ENCODE measurements at places on chromosomes 2 and 18.

GRCh38 chr2:151842830-151843690, 14.8 kb upstream of the ARL5A start:
- no peak for DNase-seq

- no peak for DNase-seq
These were observed 17.8 kb downstream of the CFAP210 start for GRCh38 chr2:169676357-169676756.

DNA sequence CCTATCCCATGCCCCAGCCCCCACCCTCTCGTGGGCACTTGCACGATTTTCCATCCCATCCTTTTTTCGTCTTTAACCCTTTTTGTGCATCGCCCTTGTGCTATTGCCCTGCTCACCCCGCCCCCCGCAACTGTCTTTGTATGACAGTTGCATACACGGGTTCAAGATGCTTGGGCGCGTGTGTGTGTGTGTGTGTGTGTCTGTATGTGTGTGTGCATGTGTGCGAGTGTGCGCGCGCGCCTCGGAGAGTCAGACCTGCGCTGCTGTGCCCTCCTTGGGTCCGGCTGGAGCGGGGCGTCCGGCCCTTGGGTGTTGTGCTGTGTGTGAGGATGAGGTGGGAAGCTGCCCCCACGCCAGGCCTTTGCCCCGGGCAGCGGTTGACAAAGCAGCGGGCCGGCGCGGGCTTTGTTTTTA, 230.7 kb downstream of the HAUS1 start:
- DNase-seq: peak; percentile 22

DNA sequence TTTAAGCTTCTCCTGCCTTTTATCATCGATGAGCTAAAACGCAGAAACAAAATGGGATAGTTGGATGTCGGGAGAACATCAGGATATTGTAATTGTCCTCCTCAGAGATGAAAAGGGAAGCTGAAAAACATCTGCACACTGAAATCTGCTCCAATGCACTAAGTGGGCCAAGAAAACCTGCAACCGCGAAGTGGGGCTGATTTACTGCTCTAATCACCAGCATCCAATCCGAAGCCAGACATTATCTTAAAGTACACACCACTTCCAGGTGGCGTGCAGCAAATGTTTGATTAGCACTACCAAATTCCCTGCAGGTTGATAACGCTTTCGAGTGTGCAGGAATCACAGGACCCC, 230.3 kb upstream of the SLC14A2 start:
- DNase-seq: no peak

DNA sequence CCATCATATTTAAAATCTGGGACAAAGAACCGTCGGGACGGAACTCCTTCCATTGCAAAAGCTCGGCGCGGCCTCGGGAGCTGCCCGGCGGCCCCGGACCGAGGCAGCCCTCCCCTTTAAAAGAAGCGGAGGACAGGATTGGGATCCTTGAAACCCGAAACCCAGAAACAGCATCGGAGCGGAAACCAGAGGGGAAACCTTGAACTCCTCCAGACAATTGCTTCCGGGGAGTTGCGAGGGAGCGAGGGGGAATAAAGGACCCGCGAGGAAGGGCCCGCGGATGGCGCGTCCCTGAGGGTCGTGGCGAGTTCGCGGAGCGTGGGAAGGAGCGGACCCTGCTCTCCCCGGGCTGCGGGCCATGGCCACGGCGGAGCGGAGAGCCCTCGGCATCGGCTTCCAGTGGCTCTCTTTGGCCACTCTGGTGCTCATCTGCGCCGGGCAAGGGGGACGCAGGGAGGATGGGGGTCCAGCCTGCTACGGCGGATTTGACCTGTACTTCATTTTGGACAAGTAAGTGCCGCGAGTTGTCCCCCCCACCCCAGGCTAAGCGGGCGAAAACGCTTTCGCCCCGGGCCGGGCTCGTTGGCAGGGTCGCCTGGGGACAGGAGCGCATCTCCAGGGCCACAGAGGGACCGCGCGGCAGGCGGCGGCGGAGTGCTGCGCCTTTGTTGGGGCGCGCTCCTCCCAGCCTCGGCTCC, at the start of gene ANTXR1:
Gene ANTXR1, plus strand, starts transcription at position 38 of the 698 bp plus-strand sequence. Its CDS starts 321 bp downstream, at position 359.
- peak; percentile 82 for DNase-seq

DNA sequence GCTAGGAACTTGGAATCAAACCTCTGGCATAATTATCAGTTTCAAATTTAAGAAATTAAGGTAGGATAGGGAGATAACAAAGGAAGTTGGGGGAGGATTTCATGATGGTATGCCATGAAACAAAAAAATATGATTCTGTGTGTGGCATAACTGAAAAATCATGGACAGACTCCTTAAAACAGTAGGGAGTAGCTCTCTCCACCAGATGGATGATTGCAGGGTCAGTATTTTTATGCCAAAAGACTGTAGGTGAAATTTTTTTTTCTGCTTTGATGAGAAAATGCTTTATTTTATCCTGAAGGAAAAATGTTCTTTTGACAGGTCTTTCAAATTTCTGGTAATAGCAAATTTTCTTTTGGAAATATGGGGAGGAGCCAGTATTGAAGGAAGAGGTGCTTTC, 94.3 kb downstream of the TRABD2A start:
- DNase-seq: no peak

- DNase-seq: no peak
These were observed 195.6 kb downstream of the TMX3 start for GRCh38 chr18:68519336-68519735.

GRCh38 chr2:27842894-27843293, 47.3 kb downstream of the RBKS start:
- no peak for DNase-seq

GRCh38 chr2:43086451-43087221, 139.8 kb downstream of the ZFP36L2 start:
- no peak for DNase-seq

- DNase-seq: no peak
These were observed 12.4 kb downstream of the MFF start for GRCh38 chr2:227337442-227337841.

DNA sequence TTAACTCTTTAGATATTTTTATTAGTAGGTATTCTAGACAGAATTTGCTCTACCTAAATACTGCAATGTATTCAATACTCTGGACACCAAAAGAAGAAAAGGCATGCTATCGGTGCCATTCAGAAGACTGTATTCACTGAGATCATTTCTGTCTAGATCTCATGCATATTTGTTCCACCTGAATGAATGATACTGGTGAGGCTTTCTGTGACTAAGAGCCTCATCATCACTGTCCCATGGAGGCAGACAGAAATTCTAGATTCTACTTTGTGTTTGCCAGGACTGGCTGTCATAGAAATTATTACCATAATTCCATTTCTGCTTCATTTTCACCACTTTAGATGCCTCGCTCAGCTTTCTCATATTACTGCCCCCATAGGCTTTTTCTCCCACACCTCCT, 340.7 kb downstream of the MBD2 start:
- no peak for DNase-seq

- DNase-seq: peak; percentile 49
These were observed 29.7 kb downstream of the CCDC141 start for GRCh38 chr2:179020156-179020750.

- DNase-seq: no peak
These were observed 34.1 kb downstream of the PTPRM start for GRCh38 chr18:7601246-7601615.

DNA sequence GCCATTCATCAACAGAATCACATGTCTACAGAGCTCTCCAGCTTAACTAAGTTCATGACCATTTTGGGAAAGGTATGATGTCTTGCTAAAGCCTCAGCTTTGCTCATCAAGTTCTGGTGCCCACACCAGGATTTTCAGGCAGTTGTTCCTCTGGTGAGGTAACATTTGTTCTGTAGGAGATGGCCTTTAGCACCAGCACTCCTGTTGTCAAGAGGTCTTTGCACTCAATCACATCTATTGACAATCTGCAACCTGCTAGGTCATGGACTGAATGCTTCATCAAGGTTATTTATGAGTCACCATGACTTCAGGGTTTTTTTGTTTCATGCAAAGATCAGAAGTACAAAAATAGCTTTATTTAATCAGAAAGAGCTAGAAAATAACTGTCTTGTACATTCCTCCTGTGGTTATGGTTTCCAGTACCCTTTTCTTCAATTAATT, 36.6 kb upstream of the VIT start:
- DNase-seq: no peak

DNA sequence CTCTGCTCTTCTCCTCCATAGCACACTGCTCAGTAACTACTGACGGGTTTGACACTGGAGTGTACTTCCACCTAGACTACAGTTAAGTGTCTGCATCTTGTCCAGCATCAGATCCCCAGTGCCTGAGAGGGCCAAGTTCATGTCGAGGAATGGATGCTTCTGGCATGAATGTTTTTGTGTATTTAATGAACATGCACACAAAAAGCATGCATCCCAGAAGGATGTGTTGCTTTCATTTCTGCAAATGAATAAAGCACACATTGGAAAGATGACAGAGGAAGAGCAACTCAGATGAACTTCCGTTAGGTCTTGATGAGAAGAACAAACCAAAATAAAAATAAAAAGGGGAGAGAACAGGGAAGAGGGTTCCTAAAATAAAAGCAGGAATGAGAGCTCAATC, 27.9 kb downstream of the C2orf49 start:
- no peak for DNase-seq

GRCh38 chr2:212905640-212906201, 245.7 kb downstream of the IKZF2 start:
- no peak for DNase-seq

DNA sequence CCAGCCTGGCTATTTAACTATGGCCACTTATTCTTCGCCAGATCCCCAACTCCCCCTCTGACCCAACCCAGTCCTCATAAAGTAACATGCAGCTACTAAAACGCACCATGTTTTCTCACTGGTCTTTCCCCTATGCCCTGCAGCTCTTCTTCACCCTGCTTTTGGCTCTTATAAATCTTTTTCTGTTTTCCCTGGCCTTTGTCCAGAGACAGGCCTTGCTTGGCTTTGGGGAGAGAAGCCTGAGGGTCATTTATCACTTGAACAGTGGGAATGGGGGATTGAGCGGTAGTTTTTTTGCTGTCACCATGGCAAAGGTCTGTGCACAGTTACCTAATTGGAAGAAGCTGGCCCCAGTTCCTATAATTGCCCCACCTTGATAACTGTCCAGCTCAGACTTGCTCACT, 202.9 kb upstream of the NT5C1B start:
- no peak for DNase-seq

DNA sequence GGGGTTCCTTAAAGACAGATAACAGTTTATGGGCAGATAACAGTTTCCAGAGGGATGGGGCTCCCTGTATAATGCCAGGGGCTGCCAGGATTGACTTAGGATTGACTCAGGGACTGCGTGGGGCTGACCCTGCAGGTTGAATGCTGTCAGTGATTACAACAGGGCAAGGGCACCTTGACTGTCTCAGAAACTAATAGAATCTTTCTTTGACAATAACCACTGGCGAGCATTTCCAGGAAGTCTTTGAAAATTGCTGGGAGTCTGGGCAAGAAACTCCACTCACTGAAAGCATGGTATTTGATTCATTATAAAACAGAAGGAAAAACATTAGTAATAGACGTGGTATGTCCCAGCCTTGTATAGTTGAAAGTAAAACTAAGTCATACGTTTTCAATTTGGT, 101.0 kb downstream of the GPD2 start:
- no peak for DNase-seq

GRCh38 chr2:227325839-227326195, 766 bp downstream of the MFF start:
- DNase-seq: peak; percentile 50

- no peak for DNase-seq
These were observed 481.7 kb downstream of the TGIF1 start for GRCh38 chr18:3931542-3932112.

GRCh38 chr18:7980136-7980535, 413.0 kb downstream of the PTPRM start:
- no peak for DNase-seq

DNA sequence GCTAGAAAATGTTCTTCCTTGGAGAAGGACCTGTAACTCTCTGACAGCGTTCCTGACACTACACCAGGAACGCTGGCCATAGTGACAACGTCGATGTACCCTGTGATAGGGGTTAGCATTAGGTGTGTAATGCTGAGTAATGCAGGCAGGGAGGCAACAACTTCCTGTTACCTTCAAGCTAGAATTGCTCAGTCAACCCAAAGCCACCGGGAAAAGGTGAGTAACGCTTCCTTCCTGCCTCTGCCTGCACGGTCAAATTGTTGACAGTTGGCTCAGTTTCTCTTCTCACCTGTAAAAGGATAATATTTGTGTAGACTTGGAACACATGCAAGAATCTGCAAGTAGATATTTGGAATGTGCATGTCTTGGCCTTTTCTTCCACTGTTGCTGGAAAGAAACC, 12.7 kb downstream of the FAM110C start:
- DNase-seq: no peak

- no peak for DNase-seq
These were observed 31.1 kb downstream of the PNO1 start for GRCh38 chr2:68188831-68189230.

Data from HEK293T (cell line).